ENCODE measurements at places on chromosomes 5 and 9.
A peak's percentile ranks its signal among the peaks of the same experiment; 100 is the strongest.

- DNase-seq = peak; percentile 100
Measured at GRCh38 chr5:168712280-168712924, 133.2 kb upstream of the PANK3 start.

GRCh38 chr5:52015760-52016159 lies 632.5 kb downstream of the ISL1 start:
- DNase-seq = no peak

DNA sequence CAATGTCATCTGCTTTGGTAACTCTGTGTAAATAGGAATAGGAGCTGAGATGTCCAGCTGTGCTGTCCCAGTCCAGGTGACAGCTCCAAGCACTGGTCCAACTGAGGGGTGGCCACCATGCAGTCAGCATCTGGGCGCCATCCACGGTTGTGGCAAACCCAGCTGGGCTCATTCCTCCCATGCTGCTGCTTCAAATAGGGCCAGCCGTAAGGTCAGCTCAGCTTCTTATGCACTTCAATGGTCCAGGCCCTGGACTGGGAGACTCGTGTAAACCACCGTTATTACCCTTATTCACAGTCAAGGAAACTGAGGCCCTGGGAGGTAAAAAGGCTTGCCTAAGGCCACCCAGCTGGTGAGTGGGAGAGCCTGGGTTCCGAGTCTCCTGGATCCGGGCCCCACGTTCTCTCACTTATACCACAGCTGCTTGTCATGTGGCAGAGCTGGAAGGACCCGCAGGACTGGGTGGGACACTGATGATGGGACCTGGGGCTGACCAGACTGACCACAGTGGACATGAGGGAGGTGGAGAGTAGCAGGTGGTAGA lies 38.7 kb upstream of the ANGPTL2 start:
- DNase-seq = no peak

GRCh38 chr9:108040783-108041182 lies 551.2 kb upstream of the KLF4 start:
- DNase-seq = peak; percentile 56

- no peak for DNase-seq
Measured at GRCh38 chr5:145680169-145680568, 155.0 kb downstream of the PRELID2 start.

DNA sequence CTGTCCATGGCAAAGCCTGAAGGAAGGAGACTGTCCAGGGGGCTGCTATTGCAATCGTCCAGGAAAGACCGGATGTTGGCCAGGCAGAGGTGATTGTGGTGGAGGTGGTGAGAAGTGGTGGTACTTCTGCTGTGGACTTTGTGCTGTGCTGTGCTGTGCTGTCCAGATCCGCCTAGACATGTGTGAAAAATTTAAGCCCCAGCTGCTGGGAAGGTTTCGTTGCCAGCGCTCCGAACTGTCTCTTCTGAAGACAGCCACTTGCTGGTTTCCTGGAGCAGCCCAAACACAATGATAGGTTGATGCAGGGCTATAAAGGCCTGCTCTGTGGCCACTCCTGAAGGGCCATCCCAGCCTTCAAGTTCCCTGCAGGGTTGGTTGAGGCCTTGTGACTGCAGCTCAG lies 223.0 kb upstream of the MPDZ start:
- no peak for DNase-seq

- no peak for DNase-seq
Measured at GRCh38 chr5:138370537-138370936, 18.1 kb downstream of the KDM3B start.

GRCh38 chr5:158739951-158740757 lies 359.6 kb downstream of the EBF1 start:
- no peak for DNase-seq

Data from fibroblast of skin of back (primary cell).